Suprapubic skin (tissue), 4 donors: ENCODE measurements at places on chromosomes 16 and 17. TPM values are rescaled to one million over a fixed set of nuclear protein-coding genes. Genes with fewer than 3 reads are reported as not detected.

- H3K36me3 ChIP-seq, result no peaks in the 10 kb centered on the region
- no peak overlapping the region for H3K4me3 ChIP-seq
- H3K27me3 ChIP-seq, result no peaks in the 10 kb centered on the region
- no peak for DNase-seq
- H3K27ac ChIP-seq, result no peak overlapping the region
These were observed 14.3 kb downstream of the PRCD start for GRCh38 chr17:76554131-76554530.

- peaks cover 88% of the 10 kb centered on the region for H3K36me3 ChIP-seq
- peak overlapping the region; percentile 24 for H3K27ac ChIP-seq
- no peak overlapping the region for H3K4me3 ChIP-seq
- peaks cover under 1% of the 10 kb centered on the region for H3K4me1 ChIP-seq
- no peak for DNase-seq
These were observed 35.8 kb downstream of the PTRH2 start for GRCh38 chr17:59671386-59671785.

- no peaks in the 10 kb centered on the region for H3K27me3 ChIP-seq
- H3K36me3 ChIP-seq, result no peaks in the 10 kb centered on the region
- H3K4me1 ChIP-seq, result no peaks in the 10 kb centered on the region
- no peak overlapping the region for H3K27ac ChIP-seq
- H3K4me3 ChIP-seq, result no peak overlapping the region
- DNase-seq, result peak; percentile 16
These were observed 37.1 kb upstream of the DOC2B start for GRCh38 chr17:218432-219110.

DNA sequence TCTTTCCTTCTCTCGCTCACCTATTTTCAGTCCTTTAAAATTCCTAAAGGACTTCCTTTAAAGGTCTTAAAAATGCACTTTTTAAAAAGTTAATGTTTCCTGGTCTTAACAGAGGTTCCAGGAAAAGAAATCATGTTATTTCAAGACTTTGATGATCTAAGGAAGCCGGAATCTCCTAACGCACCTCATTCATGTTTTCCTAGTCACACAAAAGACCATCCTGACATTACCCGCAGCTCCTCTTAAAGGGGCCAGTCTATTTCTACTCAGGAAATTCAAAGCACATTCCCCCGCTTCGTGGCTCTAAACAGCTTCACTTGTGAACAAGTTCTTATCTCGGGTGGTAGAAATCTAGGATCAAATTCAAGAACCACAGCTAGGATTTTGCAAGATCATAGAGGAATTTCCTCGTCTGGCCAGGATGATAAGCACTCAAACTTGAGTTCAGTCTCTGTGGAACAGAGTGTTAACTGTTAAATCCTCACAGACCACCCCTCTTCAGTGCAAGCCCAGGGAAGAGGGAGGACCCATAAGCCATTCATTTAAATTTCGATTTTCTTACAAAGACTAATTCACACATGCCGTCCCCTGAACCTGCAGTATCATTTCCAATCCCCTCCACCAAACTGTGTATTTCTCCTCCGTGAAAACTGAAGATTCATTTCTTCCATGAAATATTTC lies 137.1 kb upstream of the AXIN2 start:
- no peaks in the 10 kb centered on the region for H3K4me1 ChIP-seq
- no peak overlapping the region for H3K27ac ChIP-seq
- H3K4me3 ChIP-seq, result no peak overlapping the region
- no peaks in the 10 kb centered on the region for H3K27me3 ChIP-seq
- no peaks in the 10 kb centered on the region for H3K36me3 ChIP-seq

GRCh38 chr17:80111702-80112470 lies 10.5 kb downstream of the GAA start:
- no peaks in the 10 kb centered on the region for H3K27me3 ChIP-seq
- H3K36me3 ChIP-seq, result peaks cover 33% of the 10 kb centered on the region
- no peak overlapping the region for H3K27ac ChIP-seq
- peak; percentile 43 for DNase-seq
- peaks cover 10% of the 10 kb centered on the region for H3K4me1 ChIP-seq
- H3K4me3 ChIP-seq, result no peak overlapping the region

DNA sequence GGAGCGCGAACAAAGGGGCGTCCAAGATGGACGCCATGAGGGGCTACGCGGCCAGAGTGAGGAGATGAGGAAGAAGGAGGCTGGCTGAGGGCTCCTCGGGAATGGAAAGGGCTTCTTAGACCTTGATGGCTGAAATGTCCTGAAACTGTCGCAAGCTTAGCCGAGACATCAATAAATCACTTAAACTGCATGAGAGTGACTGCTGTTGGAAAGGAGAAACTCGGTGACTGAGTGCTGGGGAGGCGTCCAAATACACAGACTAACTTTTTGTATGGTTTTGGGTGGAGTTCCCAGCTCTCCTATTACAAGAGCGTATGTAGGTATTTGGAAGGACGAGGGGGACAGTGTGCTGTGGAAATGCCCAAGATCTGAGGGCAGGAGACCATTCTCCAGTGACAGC lies 1.4 kb upstream of the GEMIN4 start:
- no peaks in the 10 kb centered on the region for H3K27me3 ChIP-seq
- peaks cover 17% of the 10 kb centered on the region for H3K36me3 ChIP-seq
- no peak overlapping the region for H3K4me3 ChIP-seq
- DNase-seq, result no peak

DNA sequence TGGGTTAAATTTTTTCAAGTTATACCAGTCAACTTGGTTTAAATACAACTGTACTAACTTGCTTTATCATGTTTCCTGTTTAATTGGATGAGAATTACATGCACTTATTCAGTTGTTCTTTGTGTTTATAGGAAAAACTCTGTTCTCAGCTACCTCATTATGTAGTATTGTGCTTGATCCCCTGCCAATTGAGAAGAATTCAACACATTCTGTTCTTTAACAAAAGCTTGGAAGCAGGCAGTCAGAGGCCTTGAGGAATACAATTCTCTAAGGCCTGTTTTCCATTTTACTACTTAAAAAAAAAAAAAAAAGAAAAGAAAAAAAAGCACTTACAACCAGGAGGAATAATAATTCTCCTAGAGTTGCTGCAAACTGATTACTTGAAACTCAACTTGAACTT lies 60.6 kb upstream of the CMIP start:
- DNase-seq, result no peak
- no peaks in the 10 kb centered on the region for H3K27me3 ChIP-seq
- H3K27ac ChIP-seq, result peak overlapping the region; percentile 12

DNA sequence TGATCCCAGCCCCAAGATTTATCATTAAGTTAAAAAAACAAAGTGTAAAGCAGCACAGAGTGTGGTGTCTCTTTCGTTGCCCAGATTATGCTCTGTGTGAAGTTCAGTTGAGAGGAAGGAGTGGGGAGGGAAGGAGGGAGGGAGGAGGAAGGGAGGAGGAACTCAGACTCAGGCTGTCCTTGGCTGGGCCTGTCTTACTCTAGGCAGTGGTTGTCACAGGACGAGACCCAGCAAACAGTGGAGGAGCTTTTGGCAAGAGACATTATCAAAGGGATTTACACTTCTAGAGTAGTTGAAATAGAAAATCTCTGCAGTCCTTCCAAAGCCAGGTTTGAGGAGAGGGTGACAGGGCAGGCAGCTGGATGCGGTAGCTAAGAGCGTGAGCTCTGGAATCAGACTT lies 27.8 kb downstream of the KNOP1 start:
- no peak for DNase-seq
- peaks cover 26% of the 10 kb centered on the region for H3K4me1 ChIP-seq
- no peak overlapping the region for H3K4me3 ChIP-seq
- H3K27me3 ChIP-seq, result no peaks in the 10 kb centered on the region

GRCh38 chr17:51046514-51047384 lies 73.9 kb downstream of the SPAG9 start:
- H3K4me3 ChIP-seq, result peak overlapping the region; percentile 29
- H3K36me3 ChIP-seq, result no peaks in the 10 kb centered on the region
- DNase-seq, result no peak
- H3K27me3 ChIP-seq, result no peaks in the 10 kb centered on the region

DNA sequence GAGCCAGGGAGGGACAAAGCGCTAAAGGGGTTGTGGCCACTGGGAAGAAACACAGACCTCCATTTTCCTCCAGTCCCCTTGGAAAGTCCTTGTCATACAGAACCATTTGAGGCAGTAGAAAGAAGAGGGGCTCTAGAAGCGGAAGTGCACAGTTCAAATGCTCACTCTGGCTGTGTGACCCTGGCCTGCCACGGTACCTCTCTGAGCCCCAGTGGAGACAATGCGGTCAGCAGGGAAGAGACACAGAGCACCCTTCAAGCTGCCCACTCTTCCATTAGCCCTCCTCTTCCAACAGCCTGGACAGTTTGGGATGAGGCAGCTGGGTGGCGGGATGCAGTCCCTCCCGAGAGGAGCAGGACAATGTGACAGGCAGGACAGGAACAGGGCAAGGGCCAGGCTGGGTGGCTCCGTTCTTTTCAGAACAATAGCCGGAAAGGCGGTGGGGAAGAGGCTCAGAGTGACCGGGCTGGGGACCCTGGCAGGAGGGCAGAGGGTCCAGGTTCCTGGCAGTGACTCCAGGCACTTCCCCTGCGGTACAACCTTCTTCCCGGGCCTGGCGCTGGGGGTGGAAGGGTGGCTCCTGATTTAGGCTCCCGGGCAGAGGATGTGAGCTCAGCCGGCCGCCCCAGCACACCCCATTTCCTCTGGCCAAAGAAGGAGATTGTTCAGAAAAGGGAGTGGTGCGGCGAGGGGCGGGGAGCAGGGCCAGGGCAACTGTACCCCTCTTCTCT lies 5.6 kb downstream of the CASKIN2 start:
- no peaks in the 10 kb centered on the region for H3K27me3 ChIP-seq
- peaks cover 42% of the 10 kb centered on the region for H3K4me1 ChIP-seq
- H3K27ac ChIP-seq, result peak overlapping the region; percentile 58
- H3K36me3 ChIP-seq, result peaks cover 37% of the 10 kb centered on the region

GRCh38 chr16:28011223-28011622 lies 52.3 kb downstream of the GSG1L start:
- H3K27ac ChIP-seq, result no peak overlapping the region
- H3K27me3 ChIP-seq, result peaks cover 30% of the 10 kb centered on the region
- no peak for DNase-seq
- H3K4me3 ChIP-seq, result no peak overlapping the region
- H3K4me1 ChIP-seq, result no peaks in the 10 kb centered on the region

DNA sequence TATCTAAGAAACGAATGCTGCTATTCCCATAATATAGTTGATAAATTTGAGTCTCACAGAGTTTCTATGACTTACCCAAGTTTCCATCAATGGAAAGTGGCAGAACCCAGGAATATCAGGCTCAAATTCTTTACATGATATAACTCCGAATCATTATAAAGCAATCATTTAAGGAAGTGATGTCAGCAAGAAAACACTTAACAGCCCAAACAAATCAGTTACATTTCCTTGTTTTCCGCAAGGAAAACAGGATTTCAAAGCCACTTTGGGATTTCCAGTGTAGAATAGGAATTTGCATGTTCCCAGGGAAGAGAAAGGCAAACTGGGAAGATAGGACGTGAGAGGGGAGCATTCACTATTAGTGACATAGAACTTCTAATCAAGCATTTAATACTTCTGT lies 311.4 kb upstream of the GOT2 start:
- no peak overlapping the region for H3K27ac ChIP-seq
- DNase-seq, result no peak
- no peaks in the 10 kb centered on the region for H3K4me1 ChIP-seq
- no peaks in the 10 kb centered on the region for H3K36me3 ChIP-seq
- H3K4me3 ChIP-seq, result no peak overlapping the region

DNA sequence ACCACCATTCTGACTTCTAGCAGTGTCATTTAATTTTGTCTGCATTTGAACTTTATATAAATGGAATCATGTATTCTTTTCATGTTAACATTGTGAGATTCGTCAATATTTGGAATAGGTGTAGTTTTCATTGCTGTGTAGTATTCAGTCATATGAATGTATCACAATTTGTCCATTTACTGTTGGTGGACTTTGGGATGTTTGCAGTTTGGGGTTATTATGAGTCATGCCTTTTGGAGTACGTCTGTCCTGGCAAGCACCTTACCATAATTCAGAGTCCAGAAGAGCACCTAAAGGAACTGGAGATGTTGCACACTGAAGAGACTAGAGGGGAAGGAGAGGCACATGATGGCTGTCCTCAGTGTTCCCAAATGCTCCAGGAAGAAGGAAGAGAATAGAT lies 3.1 kb upstream of the PHKG2 start:
- H3K27me3 ChIP-seq, result no peaks in the 10 kb centered on the region
- no peak overlapping the region for H3K4me3 ChIP-seq
- H3K36me3 ChIP-seq, result peaks cover 18% of the 10 kb centered on the region
- DNase-seq, result no peak

SLC5A10 gene
- total RNA-seq, result 1.2 TPM

TUBB3 gene
- 4.1 TPM for total RNA-seq

RFNG gene
- total RNA-seq, result 46.0 TPM

C17orf75 gene
- total RNA-seq, result 4.1 TPM

CRYBA1 gene
- not detected for total RNA-seq

CDR2L gene
- 7.2 TPM for total RNA-seq

CD300LB gene
- not detected for total RNA-seq

CDRT15L2 gene
- total RNA-seq, result not detected

MT1F gene
- total RNA-seq, result 16.6 TPM

VASN gene
- total RNA-seq, result 23.3 TPM
